Progenitor cell of endocrine pancreas (in vitro differentiated cells): ENCODE measurements at places on chromosomes 7 and 10.

DNA sequence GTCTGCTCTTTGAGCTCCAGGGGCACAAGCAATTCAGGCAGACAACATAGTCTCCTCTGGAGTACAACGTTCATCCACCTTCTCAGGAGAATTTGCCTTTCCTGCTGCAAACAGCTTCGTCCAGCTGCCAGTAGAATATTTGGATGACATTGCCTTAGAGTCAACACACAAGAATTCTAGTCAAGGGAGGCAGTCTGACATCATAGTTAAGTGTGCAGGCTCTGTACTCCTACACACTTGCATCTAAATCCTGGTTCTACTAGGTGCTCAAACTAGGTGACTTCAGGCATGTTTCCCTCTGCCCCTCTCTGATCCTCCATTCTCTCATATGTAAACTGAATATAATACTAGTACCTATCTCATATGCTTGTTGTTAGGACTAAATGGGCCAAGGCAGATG is 314.8 kb downstream of the HPSE2 start:
- no peak for DNase-seq

DNA sequence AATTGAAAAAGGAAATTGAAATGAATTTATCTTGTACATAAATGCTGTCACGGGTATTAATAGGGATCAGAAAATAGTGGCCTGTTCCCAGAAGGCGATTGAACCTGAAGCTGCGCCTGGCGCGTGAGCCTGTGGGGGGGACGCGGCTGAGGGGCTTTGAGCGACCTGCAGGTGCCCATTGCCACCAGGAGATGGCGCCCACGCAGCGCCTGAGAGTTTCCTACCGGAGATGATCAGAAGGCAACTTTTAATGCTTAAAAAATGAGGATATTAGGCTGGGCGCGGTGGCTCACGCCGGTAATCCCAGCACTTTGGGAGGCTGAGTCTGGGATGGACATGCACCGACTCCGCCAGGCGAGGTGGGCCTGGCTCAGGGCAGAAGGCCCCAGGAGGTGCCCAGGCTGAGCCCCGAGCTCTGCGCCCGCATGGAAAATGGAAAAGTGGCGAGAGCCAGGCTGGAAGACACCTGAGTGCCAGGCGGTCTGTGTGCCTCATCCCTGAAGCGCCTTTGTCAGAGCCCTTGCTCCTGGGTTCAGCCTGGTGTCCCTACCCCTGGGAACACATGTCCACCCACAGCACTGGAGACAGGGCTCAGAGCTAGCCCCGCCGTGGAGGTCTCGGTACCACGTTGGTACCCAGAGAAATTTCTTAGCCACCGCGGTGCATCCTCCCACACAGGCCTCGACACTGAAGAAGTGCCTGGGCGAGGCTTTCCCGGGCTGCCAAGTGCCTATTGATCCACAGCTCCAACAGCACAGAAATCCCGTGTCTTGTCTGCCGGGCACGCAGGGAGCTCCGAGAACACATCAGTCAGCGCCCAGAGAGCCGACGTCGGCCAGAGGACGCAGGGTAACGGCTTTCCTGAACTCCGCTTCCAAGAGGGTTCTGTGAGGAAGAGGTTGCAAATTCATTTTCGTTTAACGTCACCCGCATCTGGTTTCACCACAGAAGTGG is 117.4 kb downstream of the INPP5A start:
- peak; percentile 69 for DNase-seq

GRCh38 chr10:14543046-14543903 is 212.6 kb upstream of the FRMD4A start:
- no peak for DNase-seq

GRCh38 chr7:51233374-51233773 is 83.2 kb downstream of the COBL start:
- no peak for DNase-seq

DNA sequence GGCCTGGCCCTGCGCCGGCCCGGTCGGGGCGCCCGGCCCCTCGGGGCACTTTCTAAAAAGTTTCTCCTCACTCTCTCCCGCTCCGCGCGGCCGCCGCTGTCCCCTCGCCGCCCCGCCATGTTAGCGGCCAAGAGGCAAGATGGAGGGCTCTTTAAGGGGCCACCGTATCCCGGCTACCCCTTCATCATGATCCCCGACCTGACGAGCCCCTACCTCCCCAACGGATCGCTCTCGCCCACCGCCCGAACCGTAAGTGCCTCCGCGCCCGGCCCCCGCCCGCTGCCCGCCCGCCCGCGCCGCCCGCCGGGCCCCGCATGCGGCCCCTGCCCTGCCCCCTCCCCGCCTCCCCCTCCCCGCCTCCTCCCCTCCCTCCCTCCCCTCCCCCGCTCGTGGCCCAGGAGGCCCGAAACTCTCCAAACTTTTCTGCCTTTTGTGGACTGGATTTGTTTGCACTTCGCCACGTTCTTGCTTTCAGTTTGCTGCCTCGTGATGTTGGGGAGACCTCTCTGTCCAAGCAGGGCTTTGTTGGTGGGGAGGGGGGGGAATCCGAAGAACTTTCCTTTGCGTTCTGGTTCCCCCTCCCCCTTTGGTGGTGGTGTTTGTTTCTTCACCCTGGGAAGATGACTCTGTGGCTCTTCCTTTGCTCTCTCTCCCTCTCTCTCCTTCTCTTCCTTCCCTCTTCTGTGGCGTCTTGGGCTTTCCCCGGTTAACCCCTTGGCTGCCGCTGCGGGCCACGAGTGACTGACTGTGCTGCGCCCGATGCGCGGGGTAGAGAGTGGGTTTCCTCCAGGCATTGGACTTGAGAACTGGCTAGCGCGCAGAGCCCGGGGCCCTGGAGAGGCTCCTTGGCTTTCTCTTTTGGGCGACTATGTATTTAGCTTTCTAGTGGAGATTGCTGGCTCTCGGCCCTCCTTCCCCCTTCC is 1.6 kb downstream of the TCF7L2 start:
- DNase-seq: peak; percentile 37

GRCh38 chr7:134454277-134454676 is 4.6 kb downstream of the AKR1B1 start:
- no peak for DNase-seq

GRCh38 chr7:158209435-158209834 is 378.2 kb downstream of the PTPRN2 start:
- no peak for DNase-seq

- peak; percentile 18 for DNase-seq
These were observed 70.9 kb downstream of the DAGLB start for GRCh38 chr7:6376820-6377219.

GRCh38 chr7:41425926-41426325 is 277.0 kb downstream of the INHBA start:
- DNase-seq: no peak

DNA sequence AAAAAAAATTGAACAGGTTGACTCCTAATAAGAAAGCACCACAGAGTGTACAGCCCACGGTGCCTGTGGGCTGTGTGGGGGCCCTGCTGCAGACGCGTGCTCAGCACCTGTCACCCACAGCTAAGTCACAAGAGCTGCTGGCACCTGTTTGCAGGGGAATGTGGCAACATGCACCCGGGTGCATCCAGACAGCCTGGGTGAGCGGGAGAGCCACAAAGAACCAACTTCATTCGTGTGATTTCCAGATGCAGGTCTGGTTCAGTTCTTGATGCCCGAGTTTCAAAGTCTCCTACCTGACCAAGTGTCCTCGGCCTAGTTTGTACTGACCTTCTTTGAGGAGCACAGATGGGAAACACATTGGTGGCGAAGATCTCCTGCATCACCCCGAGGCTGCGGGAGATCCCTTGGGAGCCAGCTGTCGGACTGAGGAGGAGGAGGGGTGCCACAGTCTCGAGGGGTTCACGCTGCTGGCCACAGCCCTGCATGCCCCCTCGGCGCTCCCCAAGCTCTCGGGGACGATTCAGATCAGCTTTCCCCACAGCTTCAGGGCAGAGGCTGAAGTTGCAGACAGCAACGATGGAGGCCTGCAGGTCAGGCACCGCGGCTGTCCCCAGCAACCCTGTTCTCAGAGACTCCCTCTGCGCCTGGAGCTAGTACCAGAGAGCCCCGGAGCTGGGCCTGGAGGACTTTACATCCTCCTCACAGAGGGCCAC is 35.3 kb downstream of the AMZ1 start:
- no peak for DNase-seq

GRCh38 chr10:75672842-75673241 is 241.4 kb downstream of the LRMDA start:
- no peak for DNase-seq

DNA sequence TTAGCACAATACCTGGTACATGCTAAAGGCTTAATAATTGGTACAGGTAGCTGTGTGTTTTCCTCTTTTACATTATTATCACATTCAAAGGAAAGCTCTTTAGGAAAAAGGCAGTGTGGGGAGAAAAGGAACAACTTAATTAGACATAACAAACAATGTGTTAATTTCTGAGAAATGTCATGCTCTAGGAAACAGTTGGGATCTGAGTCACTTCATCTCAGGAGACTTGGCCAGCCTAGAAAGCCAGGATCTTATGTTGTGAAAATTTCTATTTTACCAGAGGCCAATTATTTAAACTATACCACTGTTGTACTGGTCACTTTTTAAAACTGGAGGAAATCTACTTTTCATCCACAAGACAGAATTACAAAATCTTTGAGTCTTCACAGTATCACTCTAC is 39.6 kb downstream of the ARMH3 start:
- DNase-seq: no peak

GRCh38 chr7:138243430-138243829 is 167.2 kb downstream of the AKR1D1 start:
- peak; percentile 26 for DNase-seq

GRCh38 chr7:156113731-156114130 is 301.5 kb upstream of the SHH start:
- no peak for DNase-seq

DNA sequence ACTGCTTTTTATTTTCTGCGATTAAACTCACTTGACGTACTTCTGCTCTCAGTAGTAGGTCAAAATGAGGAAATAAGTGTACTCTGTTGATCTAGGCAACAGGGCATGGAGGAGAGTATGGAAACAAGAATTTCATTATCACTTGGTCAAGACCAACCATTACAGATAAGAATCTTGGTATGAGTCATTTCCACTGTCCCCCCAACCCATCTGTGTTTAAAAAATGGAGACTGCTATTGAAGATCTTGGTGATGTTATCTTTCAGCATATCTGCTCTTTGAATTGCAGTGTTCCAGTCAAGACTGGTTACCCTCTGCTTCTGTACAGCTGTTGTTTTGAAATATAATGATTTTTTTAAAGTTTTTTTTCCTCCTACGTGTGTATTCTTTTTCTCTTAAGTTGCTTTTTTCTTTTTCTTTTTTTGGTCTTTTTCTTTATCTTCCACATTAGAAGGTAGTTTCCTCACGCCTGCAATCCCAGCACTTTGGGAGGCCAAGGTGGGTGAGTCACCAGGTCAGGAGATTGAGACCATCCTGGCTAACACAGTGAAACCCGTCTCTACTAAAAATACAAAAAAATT is 11.7 kb downstream of the STAM start:
- DNase-seq: no peak

GRCh38 chr10:29181936-29182335 is 106.9 kb upstream of the LYZL1 start:
- no peak for DNase-seq

GRCh38 chr10:79490400-79491142 is 21.8 kb upstream of the EIF5AL1 start:
- no peak for DNase-seq
